ENCODE measurements at places on chromosomes 4 and X. TPM values are rescaled to one million over a fixed set of nuclear protein-coding genes. Genes with fewer than 3 reads are reported as not detected.

CRMP1 gene
- total RNA-seq: 6.6 TPM

TMPRSS11B gene
- total RNA-seq: not detected

MTNR1A gene
- 0.16 TPM for total RNA-seq

SUPT20HL2 gene
- not detected for total RNA-seq

LPAR4 gene
- 0.63 TPM for total RNA-seq

G3BP2 gene
- total RNA-seq: 73.0 TPM

HSFX3 gene
- total RNA-seq: not detected

Data from mesangial cell (primary cell).